Activated T-cell treated with anti-CD3 and anti-CD28 coated beads for 24 hours (primary cell): ENCODE measurements at places on chromosomes 2 and 18.

DNA sequence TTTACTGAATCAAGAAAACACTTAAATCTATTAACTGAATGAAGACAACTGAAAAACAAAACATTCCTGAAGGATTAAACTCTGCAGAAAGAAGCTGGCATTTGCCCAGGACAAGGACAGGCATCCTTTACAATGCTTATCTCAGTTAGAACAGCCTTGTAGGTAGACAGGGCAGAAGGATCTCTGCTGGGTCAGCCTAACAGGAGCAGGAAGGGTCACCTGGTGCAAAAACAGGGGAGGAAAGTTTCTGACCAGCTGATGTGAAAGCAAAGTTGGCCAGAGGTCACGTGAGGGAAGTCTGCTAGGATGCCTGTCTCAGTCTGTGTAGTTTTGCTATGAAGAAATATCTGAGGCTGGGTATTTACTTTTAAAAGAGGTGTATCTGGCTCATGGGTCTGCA lies 348.6 kb downstream of the ANAPC1 start:
- no peak for DNase-seq

DNA sequence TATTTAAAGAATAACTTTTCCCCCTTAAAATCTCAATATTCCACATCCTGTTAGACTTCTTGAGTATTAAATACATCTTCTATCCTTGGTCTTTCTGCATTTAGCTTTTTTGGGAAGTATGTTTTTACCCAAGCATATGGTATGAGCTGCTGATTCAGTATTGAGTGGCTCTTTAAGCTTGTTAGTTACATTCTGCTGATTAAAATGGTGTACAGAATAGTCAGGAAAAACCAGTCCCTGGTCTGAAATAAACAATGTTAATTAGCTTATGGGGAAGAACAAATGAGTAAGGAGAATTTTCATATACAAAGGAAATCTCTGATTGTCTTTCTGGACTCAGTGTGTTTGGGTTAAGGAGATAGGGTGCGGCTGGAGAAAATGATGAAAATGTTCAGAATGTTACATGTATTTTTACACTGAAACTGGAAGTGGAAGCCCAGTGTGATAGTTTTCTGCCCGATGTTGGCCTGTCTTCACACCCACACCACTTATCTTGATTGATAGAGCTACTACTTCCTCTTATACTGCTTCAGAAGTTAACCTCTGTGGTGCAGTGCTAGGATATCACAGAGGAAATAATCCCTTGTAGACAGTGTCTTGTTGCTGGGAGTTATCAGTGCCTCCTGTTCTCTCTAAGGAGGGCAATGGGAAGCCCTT lies 84.0 kb downstream of the MSH2 start:
- no peak for DNase-seq

GRCh38 chr2:24881623-24882022 lies 38.4 kb downstream of the ADCY3 start:
- DNase-seq = no peak

GRCh38 chr18:61825386-61825785 lies 67.4 kb downstream of the RNF152 start:
- DNase-seq = no peak

- no peak for DNase-seq
These were observed 68.6 kb upstream of the SPOPL start for GRCh38 chr2:138432971-138433370.
